ENCODE measurements at places on chromosomes 1 and 21. TPM values are rescaled to one million over a fixed set of nuclear protein-coding genes. Genes with fewer than 3 reads are reported as not detected.

The SMPDL3B gene
- polyA plus RNA-seq = not detected

The LRRC38 gene
- 4.3 TPM for polyA plus RNA-seq

GRCh38 chr1:231871471-231871870 lies 244.9 kb downstream of the DISC1 start:
- DNase-seq = no peak
- H3K27ac ChIP-seq = no peak overlapping the region

- no peaks in the 10 kb centered on the region for H3K27me3 ChIP-seq
- no peak overlapping the region for H3K27ac ChIP-seq
- no peak overlapping the region for H3K4me3 ChIP-seq
- no peak for DNase-seq
- H3K4me1 ChIP-seq = no peaks in the 10 kb centered on the region
Measured at GRCh38 chr1:112048421-112048820, 59.0 kb upstream of the KCND3 start.

- H3K36me3 ChIP-seq = no peaks in the 10 kb centered on the region
- H3K27me3 ChIP-seq = peaks cover 19% of the 10 kb centered on the region
- H3K4me3 ChIP-seq = no peak overlapping the region
- DNase-seq = no peak
- H3K4me1 ChIP-seq = no peaks in the 10 kb centered on the region
- no peak overlapping the region for H3K27ac ChIP-seq
Measured at GRCh38 chr1:180221462-180221861, 8.6 kb upstream of the LHX4 start.

GRCh38 chr1:236007781-236008180 lies 57.1 kb downstream of the NID1 start:
- no peak overlapping the region for H3K4me3 ChIP-seq
- no peaks in the 10 kb centered on the region for H3K27me3 ChIP-seq
- peaks cover 88% of the 10 kb centered on the region for H3K36me3 ChIP-seq
- no peak for DNase-seq
- no peak overlapping the region for H3K27ac ChIP-seq

- peaks cover 6% of the 10 kb centered on the region for H3K27me3 ChIP-seq
- no peak overlapping the region for H3K4me3 ChIP-seq
- H3K36me3 ChIP-seq = no peaks in the 10 kb centered on the region
- no peak for DNase-seq
Measured at GRCh38 chr1:7669559-7670311, 101.4 kb upstream of the VAMP3 start.

DNA sequence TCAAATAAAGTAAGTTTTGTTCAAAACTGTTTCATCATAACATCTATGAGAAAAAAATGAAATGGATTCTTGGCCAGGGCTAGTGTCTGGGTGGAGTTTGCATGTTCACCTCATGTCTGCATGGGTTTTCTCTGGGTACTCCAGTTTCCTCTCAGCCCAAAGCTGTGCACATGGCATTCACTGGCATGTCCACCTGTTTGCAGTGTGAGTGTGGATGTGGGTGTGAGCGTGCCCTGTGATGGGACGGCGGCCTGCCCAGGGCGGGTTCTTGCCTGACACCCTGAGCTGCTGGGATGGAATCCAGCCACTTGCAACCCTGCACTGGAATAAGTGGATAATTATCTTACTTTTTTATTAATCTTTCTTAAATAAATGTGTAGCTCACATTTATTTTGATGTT lies 185.5 kb downstream of the RYR2 start:
- H3K4me1 ChIP-seq = peaks cover 95% of the 10 kb centered on the region
- H3K27ac ChIP-seq = no peak overlapping the region
- no peaks in the 10 kb centered on the region for H3K27me3 ChIP-seq
- DNase-seq = no peak
- H3K4me3 ChIP-seq = no peak overlapping the region
- no peaks in the 10 kb centered on the region for H3K36me3 ChIP-seq
